CD4-positive, alpha-beta T cell treated with Interferon alpha-2 for 1 hour (primary cell): ENCODE measurements at places on chromosomes 13 and 19.

DNA sequence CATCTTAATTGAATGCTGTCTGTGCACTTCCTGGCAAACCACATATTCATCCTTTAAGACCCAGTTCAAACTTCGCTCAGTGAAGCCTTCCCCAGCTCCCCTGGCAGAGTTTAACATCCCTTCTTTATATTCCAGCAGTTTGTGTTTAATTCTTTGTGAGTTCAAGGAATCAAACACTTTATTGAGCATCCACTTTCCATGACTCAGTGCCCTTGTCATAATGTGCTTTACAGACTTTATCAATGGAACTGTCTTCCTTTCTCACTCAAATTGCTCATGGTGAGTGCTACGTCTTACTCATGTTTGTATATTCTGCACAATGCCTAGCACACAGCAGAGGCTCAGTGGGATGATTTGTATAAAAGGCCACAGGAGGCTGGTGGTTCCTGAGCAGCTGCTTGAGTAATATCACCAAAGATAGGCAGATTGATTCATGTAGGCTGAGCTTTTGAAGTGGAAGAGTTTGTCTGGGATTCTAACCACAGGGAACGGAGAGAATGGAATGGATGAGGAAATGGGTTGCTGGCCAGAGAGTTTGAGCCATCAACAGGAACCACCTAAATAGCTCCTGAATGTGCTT lies 44.2 kb downstream of the SERTM1 start:
- no peak for DNase-seq

DNA sequence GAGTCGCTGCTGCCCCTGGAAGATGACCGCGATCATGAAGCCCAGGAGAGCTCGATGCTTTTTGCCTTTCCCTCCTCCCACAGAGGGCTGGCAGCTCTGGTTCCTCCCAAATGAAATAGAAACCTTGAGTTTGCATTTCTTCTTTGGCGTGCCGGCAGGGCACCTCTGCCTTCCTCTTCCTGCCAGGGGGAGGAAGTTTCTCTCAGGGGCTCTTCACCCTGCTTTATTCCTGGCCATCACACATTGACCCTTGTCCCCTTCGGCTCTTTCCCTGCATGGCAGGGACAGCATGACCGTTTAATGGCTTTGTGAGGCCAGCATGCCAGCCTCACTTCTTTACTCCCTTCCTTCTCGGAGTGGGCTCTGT lies 47.9 kb downstream of the ACTN4 start:
- DNase-seq = no peak

DNA sequence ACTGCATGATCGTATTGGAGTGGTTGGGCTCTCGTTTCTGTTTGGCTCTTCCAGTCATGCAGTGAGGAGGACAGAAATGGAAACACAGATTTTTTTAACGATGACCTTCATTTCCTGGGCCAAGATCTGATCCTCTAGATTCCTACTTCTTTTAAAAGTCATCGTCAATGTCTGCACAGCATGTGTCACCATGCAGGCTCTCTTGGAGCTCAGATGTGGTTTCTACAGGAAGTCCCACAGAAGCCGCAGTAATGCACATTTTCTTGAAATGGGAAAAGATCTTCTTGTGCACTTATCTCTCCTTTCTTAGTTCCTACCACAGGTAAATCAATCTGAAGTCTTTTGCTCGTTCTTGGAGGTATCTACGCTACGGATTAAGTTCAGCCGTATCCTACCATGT lies 626.9 kb downstream of the EFNB2 start:
- DNase-seq = no peak

DNA sequence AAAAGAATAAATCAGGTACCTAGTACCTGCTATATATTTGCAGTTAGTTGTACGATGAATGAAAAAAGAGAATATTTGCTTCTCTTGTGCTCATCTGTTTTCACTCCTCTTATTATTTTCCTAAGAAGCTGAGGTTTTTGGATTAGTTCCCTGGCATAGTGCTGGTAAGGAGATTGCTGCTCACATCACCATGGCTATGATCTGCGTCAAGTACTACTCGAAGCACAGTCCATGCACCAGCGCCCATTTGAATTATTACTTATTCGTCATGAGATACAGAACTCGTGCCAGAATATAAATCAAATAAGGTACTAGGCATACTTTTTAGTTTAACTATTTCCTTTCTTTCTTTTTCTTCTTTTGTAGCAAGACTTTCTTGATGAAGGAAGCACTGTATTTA lies 7.1 kb downstream of the SERTM1 start:
- DNase-seq = no peak

- no peak for DNase-seq
These were observed 77.3 kb downstream of the FGF9 start for GRCh38 chr13:21748166-21748565.
